ENCODE measurements at places on chromosomes 16 and 17.
A peak's percentile ranks its signal among the peaks of the same experiment; 100 is the strongest.

GRCh38 chr17:382644-383533, 30.3 kb upstream of the RPH3AL start:
- DNase-seq = peak; percentile 61

DNA sequence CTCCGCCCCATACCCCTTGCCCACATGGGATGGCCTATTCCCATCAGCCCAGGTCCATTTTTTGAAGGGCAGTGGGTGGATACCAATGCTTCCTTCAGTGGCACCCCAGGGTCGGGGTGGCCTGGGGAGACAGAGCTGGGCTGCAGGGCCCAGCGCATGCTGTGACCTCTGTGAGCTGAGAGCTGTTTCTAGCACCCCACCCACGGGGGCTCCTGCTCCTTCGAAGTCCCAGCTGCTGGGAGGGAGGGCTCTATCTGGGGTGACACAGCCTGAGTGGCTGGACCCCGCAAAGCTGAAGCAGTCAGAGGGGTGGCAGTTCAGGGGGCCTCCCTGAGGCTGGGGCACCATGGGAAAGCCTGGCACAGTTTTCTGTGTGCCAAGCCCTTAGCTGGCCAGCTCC, 10.7 kb downstream of the PAM16 start:
- DNase-seq = no peak

GRCh38 chr16:54546521-54546920, 259.9 kb upstream of the IRX3 start:
- DNase-seq = no peak

DNA sequence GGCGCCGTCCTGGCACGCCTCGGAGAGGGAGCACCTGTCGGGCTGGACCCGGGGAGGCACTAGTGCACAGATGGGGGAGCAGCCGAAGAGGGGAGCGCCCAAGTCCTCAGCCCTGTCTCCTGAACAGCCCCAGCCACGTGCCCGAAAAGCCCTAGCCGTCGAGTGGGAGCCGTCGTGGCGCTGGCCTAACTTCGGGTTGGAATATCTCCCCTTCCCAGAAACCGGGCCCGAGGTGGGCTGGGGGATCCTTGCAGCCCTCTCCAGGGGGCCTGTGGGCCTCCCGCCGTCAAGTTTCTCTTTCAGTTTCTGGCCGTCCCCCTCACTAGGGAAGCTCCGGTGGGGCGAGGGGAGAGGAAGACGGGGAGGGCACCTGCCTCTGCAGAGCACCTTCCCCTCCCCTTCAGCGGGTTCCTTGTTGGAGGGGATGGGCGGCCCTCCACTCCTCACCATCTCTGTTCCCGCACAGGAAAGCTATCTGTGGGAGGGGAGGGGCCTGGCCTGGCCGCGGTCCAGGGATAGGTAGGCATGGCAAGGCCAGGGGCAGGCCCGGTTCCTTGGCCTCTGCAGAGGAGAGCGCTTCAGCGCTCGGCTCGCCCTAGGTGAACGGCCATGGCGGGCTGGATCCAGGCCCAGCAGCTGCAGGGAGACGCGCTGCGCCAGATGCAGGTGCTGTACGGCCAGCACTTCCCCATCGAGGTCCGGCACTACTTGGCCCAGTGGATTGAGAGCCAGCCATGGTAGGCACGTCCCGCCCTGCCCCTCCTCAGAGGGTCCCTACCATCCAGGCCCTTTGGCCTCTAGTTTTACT, 709 bp downstream of the STAT5A start:
- DNase-seq = no peak

DNA sequence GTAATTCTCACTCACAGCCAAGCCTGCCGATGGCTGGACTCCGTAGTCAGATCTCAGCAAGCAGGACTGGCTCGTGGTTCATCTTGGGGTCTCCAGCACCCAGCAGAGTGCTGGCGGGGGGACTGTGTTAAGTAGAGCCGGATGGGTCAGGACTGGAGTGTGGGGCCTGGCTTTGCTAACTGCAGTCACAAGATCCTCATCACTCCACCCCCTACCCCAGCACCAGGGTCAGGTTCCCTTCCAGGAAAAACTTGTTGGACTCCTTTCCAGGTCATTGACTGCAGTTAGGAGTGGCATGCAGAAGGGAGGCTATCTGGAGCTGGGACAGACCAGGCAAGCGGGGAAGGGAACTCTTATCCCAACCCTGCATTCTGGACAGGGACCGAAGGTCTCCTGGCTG, 6.0 kb downstream of the CIITA start:
- DNase-seq = no peak

DNA sequence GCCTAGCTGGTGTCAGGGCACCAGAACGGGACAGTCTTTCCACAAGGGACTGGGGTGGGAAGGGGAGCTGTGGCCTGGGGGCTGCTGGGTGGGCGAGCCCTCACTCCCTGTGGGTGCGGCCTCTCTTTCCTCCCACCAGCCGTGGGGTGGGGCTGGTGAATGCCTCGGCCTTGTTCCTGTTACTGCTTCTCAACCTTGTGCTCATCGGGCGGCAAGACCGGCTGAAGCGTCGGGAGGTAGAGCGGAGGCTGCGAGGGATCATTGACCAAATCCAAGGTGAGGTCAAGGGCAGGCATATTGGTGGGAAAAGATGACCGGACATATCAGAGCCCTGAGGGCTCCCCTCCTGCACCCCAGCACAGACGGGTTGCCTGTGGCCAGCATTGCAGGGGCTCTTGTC, 29.2 kb downstream of the CASKIN2 start:
- no peak for DNase-seq

DNA sequence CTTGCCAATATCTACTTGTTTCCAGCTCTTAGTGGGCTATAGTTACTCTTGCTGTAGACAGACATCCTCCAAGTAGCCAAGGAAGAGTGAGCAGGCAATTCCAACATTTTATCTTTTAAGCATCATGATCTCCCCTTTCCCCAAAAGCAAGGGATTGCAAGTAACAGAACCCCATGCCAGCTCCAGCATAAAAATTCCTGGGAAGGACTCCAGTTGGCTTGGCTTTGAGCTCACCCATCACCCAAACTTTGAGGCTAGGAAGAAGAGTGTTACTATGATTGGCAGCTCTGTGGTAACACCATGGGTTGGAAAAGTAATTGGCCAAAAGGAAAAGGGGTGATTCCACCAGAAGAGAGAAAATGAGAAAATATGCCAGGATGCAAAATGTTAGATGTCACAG, 1086.4 kb upstream of the RBFOX1 start:
- DNase-seq = no peak

GRCh38 chr16:15856901-15857698, at the start of gene MYH11:
MYH11 (minus strand) TSS chr16:15857028; CDS start chr16:15838252, 18,776 bp downstream.
- DNase-seq = no peak

DNA sequence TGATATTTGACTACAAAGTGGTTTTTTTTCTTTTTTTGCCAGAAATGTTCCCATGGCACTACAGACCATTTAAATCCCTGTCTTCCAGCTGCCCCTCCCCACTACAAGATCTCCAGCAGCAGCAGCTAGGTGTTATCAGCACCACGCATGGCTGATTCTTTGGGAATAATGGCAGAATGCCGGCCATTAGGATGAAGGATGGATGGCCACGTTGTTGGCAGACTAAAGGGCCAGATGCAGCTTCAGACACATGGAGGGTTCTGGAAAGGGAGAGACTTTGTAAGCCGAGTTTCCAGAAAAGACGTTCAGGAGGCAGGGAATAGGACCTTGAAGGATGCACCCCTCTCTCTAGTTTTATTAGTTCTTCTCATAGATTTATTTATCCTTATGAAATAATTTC, 10.3 kb upstream of the MED9 start:
- DNase-seq = no peak

DNA sequence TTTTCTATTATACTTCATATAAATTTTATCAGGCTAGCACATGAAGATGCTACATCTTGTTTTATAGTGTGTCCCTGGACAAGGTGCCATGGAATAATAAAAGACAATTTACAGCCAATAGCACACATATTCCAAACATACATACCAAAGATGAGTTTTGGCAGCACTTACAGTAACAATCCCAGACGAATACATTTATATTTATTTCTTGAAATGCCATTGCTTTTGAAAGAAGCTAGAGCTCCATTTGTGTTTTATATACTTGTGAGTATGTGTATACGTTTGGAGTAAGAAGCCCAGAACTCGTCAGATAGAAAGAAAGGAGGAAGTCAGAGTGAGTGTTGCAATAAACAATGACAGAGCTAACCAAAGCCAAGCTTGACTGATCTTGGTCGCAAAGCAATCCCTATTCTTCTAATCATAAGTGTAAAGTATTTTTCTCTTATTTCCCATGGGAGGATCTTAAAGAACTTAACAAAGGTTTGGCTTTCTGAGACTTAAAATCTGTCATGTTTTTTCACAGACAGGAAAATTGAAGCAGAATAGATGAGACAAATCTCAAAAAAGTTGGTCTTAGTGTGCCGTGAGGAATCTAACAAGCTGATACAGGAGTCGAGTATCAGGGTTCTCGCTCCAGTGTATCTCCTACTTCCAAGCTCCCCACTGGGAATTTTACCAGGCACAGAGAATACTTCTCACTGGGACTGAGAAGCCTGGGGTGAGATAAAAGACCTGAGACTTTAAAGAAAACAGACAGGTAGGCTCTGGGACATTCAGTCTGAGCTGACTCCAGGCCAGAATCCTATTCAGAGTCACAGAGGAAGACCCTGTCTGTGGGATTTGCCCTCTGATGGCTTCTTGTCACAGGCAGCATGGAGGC, 175.4 kb downstream of the AATF start:
- no peak for DNase-seq

- DNase-seq = no peak
Observed at GRCh38 chr17:27550974-27551505, 79.9 kb upstream of the LGALS9 start.

Data from fibroblast of skin of abdomen (primary cell).